Thoracic aorta (tissue), 2 donors: ENCODE measurements at places on chromosomes 1 and 21. TPM values are rescaled to one million over a fixed set of nuclear protein-coding genes. Genes with fewer than 3 reads are reported as not detected.
A peak's percentile ranks its signal among the peaks of the same experiment; 100 is the strongest.

- no peak for DNase-seq
Observed at GRCh38 chr1:145758575-145758974, 39.3 kb downstream of the CD160 start.

GRCh38 chr1:201690528-201690927 is 138.4 kb upstream of the IPO9 start:
- no peak for DNase-seq

DNA sequence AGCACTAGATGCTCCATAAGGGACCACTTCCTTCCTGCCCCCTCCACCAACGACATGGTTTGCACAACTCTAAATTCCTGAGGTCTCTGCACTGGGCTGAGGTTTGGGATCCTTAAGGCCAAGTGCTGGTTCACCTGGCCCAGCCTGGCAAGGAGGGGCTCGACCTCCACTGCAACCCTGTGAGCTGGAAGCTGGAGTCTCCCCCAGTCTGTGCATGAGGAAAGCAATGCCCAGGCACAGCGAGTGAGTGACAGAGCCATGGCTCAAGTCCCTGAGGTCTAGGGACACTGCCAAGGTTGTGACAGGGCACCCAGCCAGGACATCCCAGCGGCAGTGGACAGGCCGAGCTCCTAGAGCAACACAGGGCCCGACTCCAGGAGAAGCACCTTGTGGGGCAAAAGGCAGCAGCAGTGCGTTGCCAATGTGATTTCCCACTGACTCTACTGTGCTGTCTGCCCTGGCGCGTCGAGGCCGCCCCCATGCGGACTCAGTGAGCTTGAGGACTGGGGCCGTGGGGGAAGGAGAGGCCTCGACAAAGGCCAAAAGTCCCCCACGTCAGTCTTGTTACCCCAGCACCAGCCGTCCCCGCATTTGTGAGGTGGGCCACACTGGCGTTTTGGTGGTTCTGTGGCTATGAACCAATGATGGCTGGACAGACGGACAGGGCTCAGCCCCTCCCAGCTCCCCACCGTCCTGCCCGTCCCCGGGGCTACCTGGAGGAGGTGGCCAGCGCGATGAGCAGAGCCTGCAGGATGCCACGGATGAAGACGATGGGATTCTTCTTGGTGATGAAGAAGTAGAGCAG is 30.0 kb downstream of the PODN start:
- no peak for DNase-seq

DNA sequence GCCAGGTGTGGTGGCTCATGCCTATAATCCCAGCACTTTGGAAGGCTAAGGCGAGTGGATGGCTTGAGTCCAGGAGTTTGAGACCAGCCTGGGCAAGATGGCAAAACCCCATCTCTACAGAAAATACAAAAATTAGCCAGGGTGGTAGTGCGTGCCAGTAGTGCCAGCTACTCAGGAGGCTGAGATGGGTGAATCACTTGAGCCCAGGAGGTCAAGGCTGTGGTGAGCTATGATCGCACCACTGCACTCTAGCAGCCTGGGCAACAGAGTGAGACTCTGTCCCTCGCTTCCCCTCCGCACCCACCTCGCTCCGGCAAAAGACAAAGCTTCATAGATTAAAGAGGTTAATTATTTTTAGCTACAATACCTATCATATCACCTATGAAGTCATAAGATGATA is 100.0 kb downstream of the HHAT start:
- DNase-seq, result no peak

DNA sequence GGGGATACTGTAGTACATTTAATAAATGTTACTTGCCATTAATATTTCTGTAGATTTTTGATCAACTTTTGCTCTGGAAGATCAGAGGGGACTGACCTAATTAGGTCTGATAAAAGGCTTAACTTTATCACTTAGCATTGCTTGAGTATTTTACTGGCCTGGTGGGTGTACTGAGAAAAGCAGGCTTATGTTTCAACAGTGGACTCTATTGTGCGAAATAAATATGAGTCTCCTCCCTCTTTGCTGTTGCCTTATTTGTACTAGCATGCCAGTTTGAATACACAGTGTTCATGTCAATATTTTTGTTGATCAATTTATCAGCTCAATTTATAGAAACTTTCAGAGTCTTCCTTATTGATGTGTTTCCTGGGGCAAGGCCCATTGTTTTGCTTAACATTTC is 49.1 kb downstream of the EBNA1BP2 start:
- DNase-seq, result no peak

DNA sequence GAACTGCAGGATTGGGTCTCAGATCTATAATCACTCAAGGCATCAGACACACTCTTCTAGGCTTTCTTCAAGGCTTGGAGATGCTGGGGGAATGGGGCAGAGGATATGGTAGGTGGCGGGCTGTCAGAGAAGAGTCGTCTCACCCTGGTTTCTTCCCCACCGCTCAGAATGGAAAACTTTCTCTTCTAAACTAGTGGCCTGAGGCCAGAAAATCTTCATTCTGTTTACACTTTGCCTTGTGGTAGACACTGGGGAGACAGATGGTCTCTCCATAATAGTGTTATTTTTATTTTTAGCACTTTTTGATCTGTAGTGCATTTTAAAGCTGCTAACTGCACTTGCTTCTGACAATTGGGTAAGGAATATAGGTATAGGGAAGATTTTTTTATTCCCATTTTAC is 2.6 kb downstream of the PRELP start:
- no peak for DNase-seq

Gene RNU1-2
- under 0.01 TPM for total RNA-seq

GRCh38 chr1:68916221-68916902 is 419.5 kb upstream of the DEPDC1 start:
- peak; percentile 2 for DNase-seq

Gene H6PD
- total RNA-seq, result 80.6 TPM

GRCh38 chr1:14888374-14888773 is 265.2 kb upstream of the TMEM51 start:
- no peak for DNase-seq

Gene BCAN
- total RNA-seq, result 0.54 TPM

Gene OR2M3
- not detected for total RNA-seq

DNA sequence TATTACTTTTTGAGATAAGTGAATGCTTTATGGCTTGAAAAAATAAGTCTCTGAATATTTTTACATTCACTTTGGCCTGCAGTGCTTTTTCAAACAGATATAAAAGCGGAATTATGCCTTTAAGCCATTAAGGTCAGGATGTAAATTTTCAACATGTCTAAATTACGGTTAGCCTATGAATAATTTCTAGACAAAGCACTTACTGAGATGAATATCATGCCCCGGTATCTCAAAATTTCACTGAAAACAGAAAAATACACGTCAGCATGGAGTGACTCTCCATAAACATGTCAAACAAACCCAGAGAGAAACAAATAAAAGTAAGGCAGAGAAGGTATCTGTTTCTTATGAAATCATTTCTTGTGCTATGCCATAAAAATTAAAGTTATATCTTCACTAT is 853.9 kb downstream of the KCNT2 start:
- no peak for DNase-seq

GRCh38 chr1:212225871-212226302 is 59.3 kb upstream of the PPP2R5A start:
- no peak for DNase-seq

Gene S100A9
- total RNA-seq, result 478 TPM

DNA sequence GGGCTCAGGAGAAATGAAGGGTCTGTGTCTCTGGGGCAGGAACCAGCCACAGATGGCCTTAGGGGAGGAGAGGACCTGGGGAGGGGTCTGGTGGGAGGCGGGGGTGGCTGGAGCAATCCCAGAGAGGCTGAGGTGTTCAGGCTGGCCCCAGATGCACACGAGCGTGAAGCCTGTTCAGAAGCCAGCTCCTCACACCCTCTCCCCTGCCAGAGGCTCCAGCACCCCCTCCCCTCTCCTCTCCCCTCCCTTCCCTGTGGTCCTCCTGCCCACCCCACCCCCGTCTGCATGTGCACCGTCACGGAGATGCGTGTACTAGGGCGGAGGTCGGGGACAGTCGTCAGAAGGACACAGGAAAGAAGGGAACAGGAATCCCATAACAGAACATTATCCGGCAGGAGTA is 115.0 kb upstream of the COL6A1 start:
- no peak for DNase-seq

DNA sequence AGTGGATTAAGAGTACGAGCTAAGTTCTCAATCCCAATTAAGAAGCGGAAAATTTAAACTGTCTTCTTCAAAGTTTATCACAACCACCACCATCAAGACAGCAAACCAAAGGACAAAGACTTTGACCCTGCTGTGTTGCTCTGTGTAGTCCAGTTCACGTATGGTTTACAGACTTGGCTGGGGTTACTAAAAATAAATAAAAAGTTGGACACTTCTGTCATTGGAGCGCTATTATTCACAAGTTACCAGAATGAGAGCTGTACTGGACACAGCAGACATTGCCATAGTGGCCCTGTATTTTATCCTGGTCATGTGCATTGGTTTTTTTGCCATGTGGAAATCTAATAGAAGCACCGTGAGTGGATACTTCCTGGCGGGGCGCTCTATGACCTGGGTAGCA is 21.6 kb downstream of the MRPS6 start:
- DNase-seq, result no peak

Gene VPS45
- total RNA-seq, result 46.2 TPM
